Activated T-cell treated with anti-CD3 and anti-CD28 coated beads for 24 hours (primary cell): ENCODE measurements at places on chromosomes 11 and 22.

DNA sequence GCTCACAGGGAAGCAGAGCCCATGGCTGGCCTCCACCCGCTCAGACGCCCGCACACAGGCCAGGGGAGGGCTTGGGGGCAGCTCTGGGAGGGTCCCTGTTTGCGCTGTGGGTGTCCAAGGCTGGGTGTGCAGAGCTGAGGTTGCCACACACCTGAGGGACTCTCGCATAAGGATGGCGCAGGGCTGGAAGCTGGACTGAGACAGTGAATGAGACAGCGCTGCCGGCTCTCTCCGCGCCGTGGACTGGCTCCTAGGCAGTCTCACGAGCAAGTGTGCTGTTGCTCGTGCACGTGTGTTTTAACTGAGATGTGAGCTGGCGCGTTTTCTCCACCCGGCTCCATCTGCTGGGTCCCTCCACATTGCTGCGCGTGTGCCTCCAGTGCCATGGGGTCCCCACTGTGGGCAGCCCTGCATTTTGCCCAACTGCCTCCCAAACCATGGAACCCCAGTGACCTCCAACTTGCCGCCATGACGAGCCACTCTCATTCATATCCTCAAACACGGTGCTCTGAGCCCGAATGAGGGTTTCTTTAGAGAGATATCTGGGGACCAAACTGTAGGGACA is 4.2 kb upstream of the BID start:
- no peak for DNase-seq

GRCh38 chr11:2924381-2924780 is 4.8 kb downstream of the PHLDA2 start:
- DNase-seq = no peak

GRCh38 chr11:125398994-125399640 is 96.9 kb downstream of the FEZ1 start:
- DNase-seq = no peak

DNA sequence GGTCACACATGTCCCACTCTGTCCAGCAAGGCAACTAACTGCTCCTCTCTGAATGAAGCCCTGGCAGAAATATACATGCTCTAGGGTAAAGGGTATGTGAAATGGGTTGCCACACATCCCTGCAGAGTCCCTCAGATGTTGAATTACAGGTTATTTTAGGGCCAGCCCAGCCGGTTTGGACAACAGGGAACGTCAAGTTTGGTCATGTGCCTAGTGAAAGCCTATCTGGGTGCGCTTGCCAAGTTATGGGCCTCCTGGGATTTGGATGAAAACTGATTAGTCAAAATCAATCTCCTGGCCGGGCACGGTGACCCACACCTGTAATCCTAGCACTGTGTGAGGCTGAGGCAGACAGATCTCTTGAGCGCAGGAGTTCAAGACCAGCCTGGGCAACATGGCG is 10.4 kb downstream of the AP1B1 start:
- DNase-seq = no peak

GRCh38 chr11:112689851-112690250 is 271.4 kb upstream of the NCAM1 start:
- DNase-seq = no peak

DNA sequence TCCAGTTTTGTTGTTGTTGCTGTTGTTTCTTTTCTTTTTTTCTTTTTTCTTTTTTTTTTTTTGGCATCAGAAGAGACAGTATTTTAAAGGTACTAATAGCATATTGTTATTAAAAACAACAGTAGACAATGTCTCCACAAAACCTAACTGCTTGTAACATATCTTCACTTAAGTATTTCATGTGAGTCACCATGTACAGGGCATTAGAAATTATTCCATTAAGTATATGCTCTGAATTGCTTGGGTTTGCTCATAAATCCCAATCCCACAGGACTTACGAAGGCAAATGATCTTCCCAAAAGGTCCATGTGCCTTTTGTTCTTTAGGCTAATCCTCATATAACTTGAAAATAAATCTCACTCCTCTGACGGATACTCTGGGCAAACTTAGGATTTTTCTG is 35.9 kb downstream of the MAP6 start:
- no peak for DNase-seq

DNA sequence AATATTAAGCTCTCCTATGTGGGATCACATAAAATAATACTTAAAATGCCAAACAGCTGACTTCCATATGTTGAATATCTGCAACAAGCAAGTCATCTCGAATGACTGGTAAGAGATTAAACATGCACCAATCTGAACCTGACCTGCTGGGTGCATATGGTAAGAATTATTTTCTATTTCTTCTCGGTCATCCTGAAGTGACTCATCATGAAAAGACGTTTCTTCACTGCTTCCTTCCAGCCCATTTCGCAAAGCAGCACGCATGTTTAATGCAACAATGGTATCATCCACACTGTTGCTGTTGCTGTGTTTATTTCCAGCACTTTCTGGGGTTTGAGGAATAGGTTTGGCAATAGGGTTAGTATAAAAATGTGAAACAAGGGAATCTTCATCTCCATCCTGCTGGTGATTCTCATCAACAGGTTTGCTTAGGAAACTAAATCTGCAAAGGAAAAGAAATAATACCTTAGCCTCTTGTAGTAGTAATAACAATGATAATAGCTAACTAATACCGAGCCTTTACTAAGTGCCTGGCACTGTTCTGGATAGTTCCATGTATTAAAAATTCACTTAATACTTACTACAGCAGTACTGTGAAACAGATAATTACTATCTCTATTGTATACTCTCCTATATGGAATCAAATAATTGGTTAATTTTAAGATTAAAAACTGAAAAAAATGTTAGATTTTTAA is 52.0 kb upstream of the CHRNA10 start:
- no peak for DNase-seq

GRCh38 chr11:108654994-108655631 is 9.8 kb upstream of the DDX10 start:
- no peak for DNase-seq

GRCh38 chr11:61309739-61310138 is 14.6 kb upstream of the VWCE start:
- no peak for DNase-seq

DNA sequence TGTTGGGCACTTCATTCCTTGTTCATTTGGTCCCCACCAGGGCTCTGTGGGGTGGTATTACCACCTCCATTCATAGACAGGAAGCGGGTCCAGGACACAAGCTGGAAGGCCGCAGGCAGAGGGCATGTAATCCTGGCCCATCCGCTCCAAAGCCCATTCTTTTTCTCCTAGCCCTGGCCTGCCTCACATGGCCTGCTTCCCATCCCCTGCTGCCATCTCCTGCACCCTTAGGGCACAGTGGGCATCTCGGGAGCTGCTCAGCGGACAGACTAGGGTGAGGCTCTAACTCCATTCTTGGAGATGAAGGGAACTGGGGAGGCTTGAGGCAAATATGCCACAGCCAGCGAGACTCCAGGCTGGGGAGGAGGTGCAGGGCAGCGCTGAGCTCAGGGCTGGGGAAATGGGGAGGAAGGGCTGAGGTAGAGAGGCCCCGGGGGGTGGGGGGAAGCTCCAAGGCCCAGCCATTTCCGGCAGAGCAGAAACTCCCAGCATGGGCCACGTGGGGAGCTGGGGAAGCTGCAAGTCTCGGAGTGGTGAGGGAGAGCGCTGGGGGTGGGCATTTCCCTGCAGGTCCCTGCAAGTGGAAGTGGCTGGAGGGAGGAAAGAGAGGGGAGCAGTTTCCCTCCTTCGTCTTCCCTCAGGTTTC is 14.3 kb upstream of the BCL9L start:
- peak; percentile 60 for DNase-seq

GRCh38 chr22:42188808-42189447 is 58.3 kb upstream of the CYP2D6 start:
- DNase-seq = no peak

GRCh38 chr22:46871826-46872225 is 109.4 kb downstream of the TBC1D22A start:
- DNase-seq = no peak

DNA sequence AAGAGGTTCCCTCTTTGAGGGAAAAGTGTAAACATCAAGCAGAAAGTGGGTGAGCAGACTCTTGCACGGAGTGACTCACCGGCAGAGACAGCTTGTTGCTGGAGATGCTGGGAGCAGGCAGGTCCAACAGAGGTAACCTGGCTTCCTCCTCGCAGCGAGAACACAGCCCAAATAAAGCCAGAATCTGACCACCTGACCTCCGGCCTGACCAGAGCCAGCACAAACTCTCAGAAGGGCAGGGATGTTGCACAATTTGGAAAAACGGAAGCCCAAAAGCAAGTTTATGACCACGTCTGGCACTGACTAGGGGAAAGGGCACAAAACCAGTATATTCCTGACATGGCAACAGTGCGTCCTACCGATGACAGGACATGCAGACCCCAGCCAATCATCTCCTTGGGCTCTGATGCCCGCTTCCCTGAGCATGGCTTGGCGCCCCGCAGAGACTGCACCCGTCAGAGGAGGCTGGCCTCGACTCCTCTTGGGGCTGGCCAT is 5.4 kb downstream of the SMCO4 start:
- no peak for DNase-seq

DNA sequence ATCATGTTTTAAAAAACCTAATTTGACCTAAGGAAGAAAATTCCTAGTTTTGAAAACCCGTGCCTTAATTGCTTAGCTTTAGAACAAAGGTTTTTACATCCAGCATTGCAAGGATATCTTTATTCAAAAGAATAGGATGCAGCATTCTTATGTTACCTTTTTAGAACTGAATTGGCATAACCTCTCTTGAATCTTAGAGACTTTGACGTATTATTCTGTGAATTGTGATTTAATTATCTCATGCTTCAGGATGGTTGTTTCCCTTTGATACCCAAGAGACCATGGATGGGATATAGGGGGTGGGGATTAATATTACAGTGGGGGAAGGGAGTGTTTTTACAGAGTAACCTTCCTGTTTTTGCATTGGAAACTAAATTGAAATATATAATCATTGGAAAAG is 49.4 kb downstream of the ARHGEF12 start:
- no peak for DNase-seq

GRCh38 chr11:75740681-75741080 is 23.0 kb downstream of the MOGAT2 start:
- DNase-seq = no peak

DNA sequence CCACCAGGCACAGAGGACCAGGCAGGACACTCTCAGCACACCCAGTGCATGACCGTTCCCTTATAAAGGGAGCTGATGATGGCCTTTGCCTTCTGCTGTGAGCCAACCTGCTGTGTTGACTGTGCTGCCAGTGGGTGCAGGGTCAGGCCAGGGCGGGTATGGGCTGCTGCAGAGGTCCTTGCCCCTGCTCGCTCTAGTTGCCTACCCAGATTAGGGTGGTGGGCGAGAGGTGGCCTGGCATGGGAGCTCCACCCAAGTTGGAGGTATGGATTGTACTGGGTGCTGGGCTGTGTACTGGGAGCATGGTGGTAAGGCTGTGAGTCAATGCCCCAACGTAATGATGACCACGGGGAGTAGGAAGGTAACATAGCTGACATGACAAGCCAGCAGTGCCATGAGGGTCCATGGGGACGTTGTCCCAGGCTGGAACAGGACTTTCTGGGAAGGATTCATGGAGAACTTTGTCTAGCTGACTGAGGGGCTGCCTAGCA is 24.5 kb upstream of the CYP2D6 start:
- DNase-seq = no peak

- peak; percentile 41 for DNase-seq
These were observed 11.8 kb downstream of the TUB start for GRCh38 chr11:8092587-8093424.

- DNase-seq = no peak
These were observed 70.4 kb upstream of the FGF3 start for GRCh38 chr11:69889400-69890318.

GRCh38 chr22:35357883-35358621 is 22.8 kb upstream of the HMOX1 start:
- no peak for DNase-seq

- no peak for DNase-seq
These were observed 258.1 kb downstream of the MN1 start for GRCh38 chr22:27543460-27543859.

DNA sequence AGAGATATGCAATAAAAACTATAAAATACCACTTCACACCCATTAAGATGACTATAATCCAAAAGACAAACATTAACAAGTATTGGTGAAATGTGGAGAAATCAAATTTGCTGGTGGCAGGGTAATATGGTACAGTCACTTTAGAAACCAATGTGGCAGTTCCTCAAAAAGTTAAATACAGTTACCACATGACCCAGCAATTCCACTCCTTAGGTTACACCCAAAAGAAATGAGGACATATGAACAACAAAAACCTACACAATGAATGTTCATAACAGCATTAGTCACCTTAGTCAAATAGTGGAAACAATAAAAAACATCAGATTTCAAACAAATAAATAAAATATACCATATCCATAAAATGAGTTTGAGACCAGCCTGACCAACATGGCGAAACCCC is 52.6 kb downstream of the RDX start:
- DNase-seq = no peak

GRCh38 chr11:102287964-102288724 is 29.1 kb upstream of the BIRC3 start:
- peak; percentile 28 for DNase-seq

GRCh38 chr11:66951927-66952337 is 6.3 kb downstream of the PC start:
- no peak for DNase-seq

- no peak for DNase-seq
These were observed 9.4 kb downstream of the SPATA19 start for GRCh38 chr11:133835593-133836548.

GRCh38 chr11:105577641-105578040 is 32.2 kb upstream of the GRIA4 start:
- DNase-seq = no peak

- no peak for DNase-seq
These were observed 227.5 kb downstream of the ADAMTS15 start for GRCh38 chr11:130675917-130676316.

DNA sequence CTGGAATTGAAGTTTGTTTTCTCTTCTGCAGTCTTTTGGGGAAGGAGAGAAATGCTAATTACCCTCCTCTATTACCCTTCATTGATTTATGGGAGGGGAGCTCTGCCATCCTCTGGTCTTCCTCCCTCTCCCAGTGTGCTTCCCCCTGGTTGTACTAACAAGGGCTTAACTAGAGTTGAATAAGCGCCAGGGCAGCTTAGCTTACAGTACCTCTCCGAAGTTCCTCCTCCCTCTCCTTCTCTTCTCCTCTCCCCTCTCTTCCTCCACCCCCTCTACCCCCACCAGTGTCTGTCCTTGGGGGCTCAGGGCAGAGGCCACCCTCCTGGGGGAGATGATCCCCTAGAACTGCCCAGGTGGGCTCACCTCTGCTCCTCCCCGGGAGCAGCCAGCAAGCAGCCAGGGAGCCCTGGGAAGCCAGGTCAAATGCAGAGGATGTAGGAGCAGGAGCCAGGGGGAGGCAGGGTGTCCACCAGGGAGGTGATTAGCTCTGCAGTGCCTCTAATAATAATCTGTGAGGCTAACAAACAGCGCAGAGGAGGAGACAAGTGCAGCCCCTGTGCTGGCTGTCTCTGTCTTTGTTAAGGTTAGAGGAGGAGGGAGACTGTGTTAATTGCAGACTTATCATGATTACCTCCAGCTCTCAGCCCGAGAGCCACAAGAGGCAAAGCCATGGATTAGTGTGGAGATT is 191.6 kb upstream of the CADM1 start:
- DNase-seq = no peak

- no peak for DNase-seq
These were observed 751 bp downstream of the MS4A10 start for GRCh38 chr11:60785806-60786361.
